ENCODE measurements at places on chromosomes 4 and X.

DNA sequence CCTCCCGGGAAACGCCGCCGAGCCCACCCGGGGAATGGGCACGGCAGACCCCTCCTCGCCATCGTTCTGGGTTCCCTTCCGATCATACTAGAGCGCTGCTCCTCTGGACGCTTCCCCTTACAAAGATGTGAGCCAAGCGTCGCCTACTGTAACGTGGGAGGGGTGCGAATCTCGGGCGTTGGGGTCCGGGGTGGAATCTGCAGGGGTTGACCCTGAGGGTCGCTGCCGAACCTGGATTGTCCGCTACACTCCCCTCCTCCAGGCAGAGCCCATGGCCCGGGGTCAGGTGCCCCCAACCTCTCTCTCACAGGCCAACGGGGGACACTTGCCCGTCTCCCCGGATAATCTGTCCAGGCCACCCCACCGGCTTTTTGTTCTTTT is 13.8 kb downstream of the BCOR start:
- DNase-seq: no peak

GRCh38 chr4:70979445-70980008 is 13.9 kb upstream of the DCK start:
- DNase-seq: peak; percentile 13

- no peak for DNase-seq
These were observed 251.0 kb downstream of the KCNIP4 start for GRCh38 chr4:21697583-21697982.

DNA sequence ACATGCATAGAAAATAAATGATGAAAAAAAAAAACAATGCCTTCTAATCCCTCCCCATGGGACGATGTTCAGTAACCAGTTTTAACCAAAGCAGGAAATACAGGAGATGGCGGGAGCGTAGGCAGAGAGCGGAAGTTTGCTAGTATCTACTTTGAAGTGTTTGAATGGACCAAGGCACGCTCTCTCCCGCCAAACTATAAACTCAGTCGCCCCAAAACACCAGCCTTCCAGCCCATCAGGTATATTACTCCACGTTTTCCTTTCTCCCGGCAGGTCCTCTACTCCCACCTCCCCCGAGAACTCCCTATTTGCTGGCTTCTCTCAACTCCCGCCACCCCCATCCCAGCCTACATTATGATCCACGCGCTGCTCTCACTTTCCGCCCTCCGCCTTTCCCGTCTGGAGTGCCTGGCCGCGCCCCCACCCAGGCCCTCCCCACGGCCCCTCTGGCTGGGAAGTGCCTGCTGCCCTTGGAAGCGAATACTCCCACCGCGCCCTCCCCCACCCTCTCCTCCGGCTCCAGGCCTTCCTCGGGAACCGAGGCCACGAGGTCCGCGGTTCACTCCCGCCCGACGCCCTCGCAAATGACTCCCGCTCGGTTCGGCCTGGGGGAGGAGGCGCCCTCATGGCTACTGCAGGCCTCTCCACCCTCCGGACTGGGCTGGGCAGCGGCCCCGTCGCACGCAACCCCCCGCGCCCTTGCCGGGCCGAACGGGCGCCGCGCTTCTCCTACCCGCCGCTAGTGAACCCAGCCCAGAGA is 723 bp downstream of the DHX15 start:
- peak; percentile 43 for DNase-seq

- DNase-seq: no peak
These were observed 210.4 kb downstream of the KLHL4 start for GRCh38 chrX:87728024-87728423.

Data from fibroblast of upper back skin (primary cell).